Stomach (tissue), 19 donors: ENCODE measurements at places on chromosomes 7 and 10. TPM values are rescaled to one million over a fixed set of nuclear protein-coding genes. Genes with fewer than 3 reads are reported as not detected.

DNA sequence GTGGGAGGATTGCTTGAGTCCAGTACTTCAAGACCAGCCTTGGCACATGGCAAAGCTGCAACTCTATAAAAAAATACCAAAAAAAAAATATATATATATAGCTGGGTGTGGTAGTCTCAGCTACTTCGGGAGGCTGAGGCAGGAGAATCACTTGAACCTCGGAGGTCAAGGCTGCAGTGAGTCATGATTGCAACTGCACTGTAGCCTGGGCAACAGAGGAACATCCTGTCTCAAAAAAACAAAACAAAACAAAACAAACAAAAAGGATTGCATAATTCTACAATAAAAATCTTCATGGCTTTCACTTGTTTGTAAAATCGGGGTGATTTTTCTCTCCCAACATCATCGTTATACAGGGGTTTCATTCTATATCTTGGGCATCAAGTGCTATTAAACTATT lies 35.1 kb downstream of the GUSB start:
- H3K36me3 ChIP-seq = peaks cover 2% of the 10 kb centered on the region
- no peak for DNase-seq
- H3K27me3 ChIP-seq = no peaks in the 10 kb centered on the region
- no peaks in the 10 kb centered on the region for H3K4me1 ChIP-seq
- H3K4me3 ChIP-seq = no peak overlapping the region

DNA sequence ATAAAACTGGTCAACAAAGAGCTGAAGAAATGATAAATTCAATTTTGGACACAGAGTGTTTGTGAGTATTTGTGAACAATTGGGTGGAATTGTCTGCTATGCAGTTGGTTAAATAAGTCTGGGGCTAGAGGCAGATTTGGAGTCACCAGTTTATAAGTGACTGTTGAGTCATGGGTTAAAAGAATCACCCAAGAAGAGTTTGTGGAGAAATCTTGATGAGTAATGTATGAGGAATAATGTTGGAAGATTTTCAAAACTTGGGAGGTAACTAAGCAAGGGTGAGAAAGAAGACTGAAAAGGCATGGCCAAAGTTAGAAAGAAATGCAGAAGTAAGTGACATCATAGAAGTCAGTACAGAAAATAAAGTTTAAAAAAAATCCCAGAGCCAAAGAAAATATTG lies 750.7 kb downstream of the MAGI2 start:
- no peaks in the 10 kb centered on the region for H3K36me3 ChIP-seq
- H3K4me3 ChIP-seq = no peak overlapping the region
- no peak overlapping the region for H3K27ac ChIP-seq
- no peak for DNase-seq
- no peaks in the 10 kb centered on the region for H3K27me3 ChIP-seq
- no peaks in the 10 kb centered on the region for H3K4me1 ChIP-seq

GRCh38 chr7:44944821-44945220 lies 34.0 kb downstream of the MYO1G start:
- no peaks in the 10 kb centered on the region for H3K36me3 ChIP-seq
- H3K4me3 ChIP-seq = no peak overlapping the region
- H3K4me1 ChIP-seq = no peaks in the 10 kb centered on the region

GRCh38 chr10:125122566-125122965 lies 37.8 kb downstream of the CTBP2 start:
- DNase-seq = no peak
- no peaks in the 10 kb centered on the region for H3K36me3 ChIP-seq
- H3K4me1 ChIP-seq = peaks cover 69% of the 10 kb centered on the region
- H3K27ac ChIP-seq = peak overlapping the region; percentile 88

DNA sequence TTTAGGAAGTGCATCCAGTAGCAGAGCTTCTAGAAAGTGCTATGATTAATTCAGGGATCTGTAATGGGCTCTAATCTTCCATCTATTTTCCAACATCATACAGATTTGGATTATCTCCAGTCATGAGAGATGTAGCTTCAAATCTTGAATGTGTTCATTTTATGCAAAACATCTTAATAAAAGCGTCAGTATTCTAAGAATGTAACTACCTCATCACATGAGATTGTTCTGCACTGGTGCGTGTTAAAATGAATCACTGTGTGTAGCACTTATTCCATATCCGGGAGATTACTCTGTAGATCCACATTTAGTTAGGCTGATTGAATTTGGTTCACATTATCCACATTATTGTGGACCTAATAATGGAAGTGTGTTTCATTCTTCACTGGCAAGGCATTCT lies 344.9 kb upstream of the CHRM2 start:
- H3K27ac ChIP-seq = no peak overlapping the region
- no peak overlapping the region for H3K4me3 ChIP-seq
- no peaks in the 10 kb centered on the region for H3K4me1 ChIP-seq
- H3K27me3 ChIP-seq = no peaks in the 10 kb centered on the region
- DNase-seq = peak; percentile 15

GRCh38 chr7:31724696-31725095 lies 37.7 kb downstream of the PPP1R17 start:
- H3K27me3 ChIP-seq = no peaks in the 10 kb centered on the region
- DNase-seq = no peak
- no peaks in the 10 kb centered on the region for H3K4me1 ChIP-seq
- H3K36me3 ChIP-seq = no peaks in the 10 kb centered on the region
- no peak overlapping the region for H3K4me3 ChIP-seq

GRCh38 chr7:158781974-158782664 lies 47.2 kb downstream of the ESYT2 start:
- DNase-seq = no peak
- no peaks in the 10 kb centered on the region for H3K27me3 ChIP-seq
- H3K4me3 ChIP-seq = no peak overlapping the region
- H3K4me1 ChIP-seq = peaks cover 38% of the 10 kb centered on the region
- H3K36me3 ChIP-seq = peaks cover 45% of the 10 kb centered on the region

DNA sequence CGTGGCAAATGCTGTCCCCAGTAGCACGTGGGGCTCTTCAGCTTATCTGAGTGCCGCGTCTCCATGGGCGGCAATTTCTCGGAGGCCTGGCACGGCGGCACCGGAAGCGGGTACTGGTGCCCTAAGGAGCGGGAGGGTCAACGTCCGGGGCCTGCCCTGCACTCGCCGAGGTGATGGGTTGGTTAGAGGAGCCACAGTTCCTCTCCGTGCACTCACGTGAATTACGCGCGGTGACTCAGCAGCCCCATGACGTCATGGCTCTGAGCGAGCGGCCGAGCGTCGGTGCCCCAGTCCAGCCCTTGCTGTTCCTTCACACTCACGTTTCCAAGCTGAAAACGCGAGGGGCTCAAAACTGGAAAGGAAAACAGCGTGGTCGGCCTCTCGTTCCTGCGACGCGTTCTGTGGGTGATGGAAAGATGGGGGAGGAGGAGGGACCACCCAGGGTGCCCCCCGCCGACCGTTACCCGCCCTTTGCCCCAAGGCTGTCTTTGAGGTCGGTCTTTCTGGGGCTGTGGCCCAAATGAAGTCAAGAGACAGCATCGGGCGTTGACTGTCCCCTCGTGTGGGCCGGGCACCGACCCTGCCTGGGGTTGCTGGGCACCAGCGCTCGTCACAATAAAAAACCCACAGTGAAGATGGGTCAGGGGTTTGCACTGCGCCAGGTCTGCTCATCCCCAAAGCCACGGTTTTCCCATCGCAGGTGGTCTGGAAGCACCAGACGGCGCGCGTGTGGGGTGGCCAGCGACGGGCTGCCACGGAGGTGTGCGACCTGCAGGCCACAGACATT lies 70.4 kb upstream of the CFAP46 start:
- H3K4me3 ChIP-seq = no peak overlapping the region
- H3K36me3 ChIP-seq = no peaks in the 10 kb centered on the region
- no peaks in the 10 kb centered on the region for H3K4me1 ChIP-seq

GRCh38 chr7:49937608-49938007 lies 155.4 kb downstream of the ZPBP start:
- no peaks in the 10 kb centered on the region for H3K36me3 ChIP-seq
- H3K4me1 ChIP-seq = no peaks in the 10 kb centered on the region

GRCh38 chr7:131095346-131095745 lies 232.3 kb upstream of the MKLN1 start:
- H3K36me3 ChIP-seq = peaks cover 29% of the 10 kb centered on the region
- H3K27ac ChIP-seq = no peak overlapping the region
- no peak for DNase-seq
- no peak overlapping the region for H3K4me3 ChIP-seq

GRCh38 chr7:27213433-27214238 lies 13.7 kb upstream of the HOXA13 start:
- H3K27ac ChIP-seq = no peak overlapping the region
- no peak overlapping the region for H3K4me3 ChIP-seq
- DNase-seq = no peak
- H3K36me3 ChIP-seq = no peaks in the 10 kb centered on the region
- H3K4me1 ChIP-seq = peaks cover 26% of the 10 kb centered on the region

- peak overlapping the region; percentile 88 for H3K4me3 ChIP-seq
- H3K4me1 ChIP-seq = peaks cover 52% of the 10 kb centered on the region
- no peaks in the 10 kb centered on the region for H3K36me3 ChIP-seq
- H3K27me3 ChIP-seq = no peaks in the 10 kb centered on the region
- peak overlapping the region; percentile 100 for H3K27ac ChIP-seq
Measured at GRCh38 chr7:140176122-140176701, 571 bp downstream of the KDM7A start.

DNA sequence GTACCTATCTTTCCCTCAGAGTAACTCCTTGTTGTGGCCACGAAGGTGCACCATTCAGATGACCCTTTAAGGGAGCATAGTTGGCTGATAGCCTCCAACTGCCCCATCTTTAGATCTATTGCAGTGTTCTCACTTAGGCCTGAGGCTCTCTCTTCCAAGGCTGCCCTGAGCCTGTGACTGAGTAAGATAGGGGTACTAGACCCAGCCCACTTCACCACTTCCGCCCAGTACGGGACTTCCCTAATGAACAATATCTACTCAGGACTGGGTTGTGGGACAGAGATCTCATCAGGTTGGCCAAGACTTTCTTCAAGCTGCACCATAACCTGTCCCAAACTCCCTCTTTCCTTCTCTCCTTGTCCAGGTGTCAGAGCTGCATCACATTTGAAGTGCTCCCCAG lies 5.7 kb upstream of the GNAI1 start:
- H3K27ac ChIP-seq = no peak overlapping the region
- peaks cover 18% of the 10 kb centered on the region for H3K4me1 ChIP-seq
- no peaks in the 10 kb centered on the region for H3K36me3 ChIP-seq
- no peak for DNase-seq
- no peaks in the 10 kb centered on the region for H3K27me3 ChIP-seq

GRCh38 chr7:94962661-94963060 lies 55.3 kb downstream of the PPP1R9A start:
- DNase-seq = no peak
- H3K27ac ChIP-seq = no peak overlapping the region
- no peak overlapping the region for H3K4me3 ChIP-seq
- no peaks in the 10 kb centered on the region for H3K27me3 ChIP-seq
- H3K36me3 ChIP-seq = no peaks in the 10 kb centered on the region

DNA sequence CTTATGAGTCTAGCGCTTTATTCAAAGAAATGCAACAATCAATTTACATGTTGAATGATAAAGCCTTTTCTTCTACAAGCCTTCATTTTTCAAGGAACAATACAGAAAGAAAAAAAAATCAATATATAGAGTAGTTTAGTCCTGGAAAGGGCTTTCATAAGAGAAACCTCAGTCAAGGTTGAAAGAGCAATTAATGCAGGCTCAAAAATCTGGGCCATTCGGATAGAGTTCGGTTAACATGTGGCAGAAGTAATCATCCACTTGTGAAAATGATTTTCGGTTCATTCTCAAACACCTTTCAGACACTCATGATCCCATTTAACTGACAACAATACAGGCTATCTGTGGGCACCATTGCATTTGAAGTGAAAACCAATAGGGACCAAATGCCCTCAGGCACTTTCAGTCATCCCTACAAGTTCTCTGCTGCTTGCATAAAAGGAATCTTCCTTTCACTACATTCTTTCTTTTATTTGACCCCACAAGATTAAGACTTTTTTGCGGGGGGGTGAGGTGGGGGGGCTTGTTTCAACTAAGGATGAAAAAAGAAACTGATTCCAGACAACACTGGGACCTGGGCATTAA lies 177.9 kb downstream of the RNF133 start:
- no peaks in the 10 kb centered on the region for H3K36me3 ChIP-seq
- no peaks in the 10 kb centered on the region for H3K27me3 ChIP-seq
- no peak overlapping the region for H3K4me3 ChIP-seq
- DNase-seq = no peak
- H3K27ac ChIP-seq = no peak overlapping the region

DNA sequence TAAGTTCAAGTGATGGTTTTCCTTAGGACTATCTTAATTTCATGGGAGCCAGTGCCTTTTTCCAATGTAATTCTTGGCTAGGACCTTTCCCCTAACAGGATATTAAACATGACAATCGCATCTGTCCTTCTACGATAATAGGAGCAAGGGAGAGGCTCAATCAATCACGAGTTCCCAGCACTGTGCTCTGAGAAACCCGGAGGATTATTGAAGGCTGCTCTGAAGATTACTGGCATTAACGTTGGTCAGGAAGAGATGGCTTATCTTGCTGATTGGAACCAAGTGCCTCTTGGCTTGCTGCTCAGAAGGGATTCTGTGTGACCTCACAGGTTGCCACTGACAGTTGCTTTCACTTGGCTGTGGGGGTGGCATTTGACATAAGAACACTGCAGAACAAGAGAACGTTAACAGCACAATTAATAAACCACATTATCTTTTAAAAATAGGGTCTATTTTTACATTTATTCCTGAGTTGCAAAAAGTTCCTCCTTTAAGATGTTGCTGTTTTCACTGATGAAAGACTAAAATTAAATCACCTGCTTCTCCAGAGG lies 252.1 kb upstream of the TAC1 start:
- H3K27ac ChIP-seq = no peak overlapping the region
- H3K27me3 ChIP-seq = no peaks in the 10 kb centered on the region
- H3K4me1 ChIP-seq = no peaks in the 10 kb centered on the region
- DNase-seq = no peak
- H3K36me3 ChIP-seq = no peaks in the 10 kb centered on the region
- H3K4me3 ChIP-seq = no peak overlapping the region

GRCh38 chr10:105239311-105240219 lies 598.5 kb downstream of the SORCS3 start:
- DNase-seq = peak; percentile 54
- no peaks in the 10 kb centered on the region for H3K36me3 ChIP-seq
- no peak overlapping the region for H3K4me3 ChIP-seq
- no peak overlapping the region for H3K27ac ChIP-seq

DNA sequence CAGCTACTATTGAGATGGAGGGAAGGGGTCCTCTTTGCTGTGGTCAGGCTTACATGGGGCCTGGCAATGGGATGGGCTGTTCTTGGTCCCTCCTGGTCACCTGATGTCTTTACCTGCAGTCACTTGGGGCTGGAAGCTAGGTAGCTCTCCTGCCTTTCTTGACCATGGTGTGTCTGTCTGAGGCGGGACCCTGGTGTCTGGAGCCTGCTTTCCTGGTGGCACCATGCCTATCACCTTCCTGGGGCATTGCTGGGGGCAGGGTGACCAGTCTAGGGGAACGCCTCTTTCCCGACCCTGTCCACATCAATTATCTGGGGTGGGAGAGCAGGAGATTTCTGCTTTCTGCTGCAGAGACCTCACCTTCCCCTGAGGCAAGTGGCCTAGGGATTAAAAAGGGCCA lies 55.6 kb downstream of the ARHGAP22 start:
- peaks cover 4% of the 10 kb centered on the region for H3K4me1 ChIP-seq
- DNase-seq = no peak
- H3K36me3 ChIP-seq = no peaks in the 10 kb centered on the region
- no peaks in the 10 kb centered on the region for H3K27me3 ChIP-seq
- no peak overlapping the region for H3K27ac ChIP-seq

- H3K36me3 ChIP-seq = no peaks in the 10 kb centered on the region
- H3K27me3 ChIP-seq = no peaks in the 10 kb centered on the region
- no peak for DNase-seq
- peaks cover 3% of the 10 kb centered on the region for H3K4me1 ChIP-seq
- H3K4me3 ChIP-seq = no peak overlapping the region
Measured at GRCh38 chr10:14086596-14086995, 244.1 kb downstream of the FRMD4A start.

The GPR37 gene
- under 0.01 TPM for total RNA-seq

The ZNF239 gene
- total RNA-seq = not detected

The CUZD1 gene
- 0.55 TPM for total RNA-seq

The PDZD8 gene
- 11.1 TPM for total RNA-seq

The PAX4 gene
- not detected for total RNA-seq

The CALHM1 gene
- not detected for total RNA-seq

The ASB10 gene
- not detected for total RNA-seq

The FRAT1 gene
- 4.4 TPM for total RNA-seq

The CCDC146 gene
- total RNA-seq = 37.5 TPM
